Activated CD4-positive, alpha-beta T cell treated with anti-CD3 and anti-CD28 coated beads for 36 hours (primary cell): ENCODE measurements at places on chromosomes 5 and 9. TPM values are rescaled to one million over a fixed set of nuclear protein-coding genes. Genes with fewer than 3 reads are reported as not detected.

DNA sequence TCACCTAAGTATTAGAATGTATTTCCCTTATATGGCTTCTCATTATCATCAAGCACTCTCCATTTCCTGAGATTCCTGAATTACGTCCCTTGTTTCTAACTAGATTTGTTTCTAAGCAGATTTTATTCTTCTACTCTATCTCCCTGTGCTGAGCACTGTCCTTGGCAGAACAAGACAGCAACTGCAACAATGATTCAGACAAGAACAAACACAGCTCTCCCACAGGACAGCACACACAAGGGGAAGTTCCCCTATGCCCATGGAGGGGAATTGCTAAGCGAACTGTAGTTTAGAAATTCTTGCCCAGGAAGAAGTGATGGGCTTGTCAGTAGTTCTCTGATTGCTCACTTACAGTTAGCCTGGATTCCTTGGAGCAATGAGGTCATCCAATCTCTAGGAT, 759.9 kb downstream of the DTWD2 start:
- DNase-seq, result no peak

GRCh38 chr5:141869514-141869913, 8.7 kb downstream of the PCDH1 start:
- no peak for DNase-seq

The CTSV gene
- 0.74 TPM for total RNA-seq

The COL23A1 gene
- not detected for total RNA-seq

The RALGDS gene
- 65.1 TPM for total RNA-seq
